T-helper 2 cell treated with Interferon-gamma antibody and Interleukin-4, amounts not matched to agents 5 μg/mL and 100 μg/mL, for 36 hours (primary cell): ENCODE measurements at places on chromosomes 16 and 17.

- no peak overlapping the region for H3K27ac ChIP-seq
- no peak overlapping the region for H3K4me3 ChIP-seq
- no peaks in the 10 kb centered on the region for H3K4me1 ChIP-seq
- peaks cover 39% of the 10 kb centered on the region for H3K27me3 ChIP-seq
These were observed 2.3 kb downstream of the RBFOX3 start for GRCh38 chr17:79608624-79608959.

DNA sequence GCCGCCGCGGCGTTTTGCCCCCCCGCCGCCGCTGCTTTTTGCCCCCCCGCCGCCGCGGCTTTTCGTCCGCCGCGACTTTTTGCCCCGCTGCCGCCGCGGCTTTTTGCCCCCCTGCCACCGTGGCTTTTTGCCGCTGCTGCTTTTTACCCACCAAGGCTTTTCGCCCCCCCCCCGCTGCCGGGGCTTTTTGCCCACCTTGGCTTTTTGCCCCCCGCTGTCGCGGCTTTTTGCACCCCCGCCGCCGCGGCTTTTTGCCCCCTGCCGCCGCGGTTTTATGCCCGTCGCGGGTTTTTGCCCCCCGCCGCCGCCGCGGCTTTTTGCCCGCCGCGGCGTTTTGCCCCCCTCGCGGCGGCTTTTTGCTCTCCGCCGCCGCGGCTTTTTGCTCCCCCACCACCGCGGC lies 1343.0 kb downstream of the TP53TG3F start:
- no peak overlapping the region for H3K4me3 ChIP-seq
- no peaks in the 10 kb centered on the region for H3K27me3 ChIP-seq
- H3K36me3 ChIP-seq, result no peaks in the 10 kb centered on the region
- H3K27ac ChIP-seq, result no peak overlapping the region
- no peaks in the 10 kb centered on the region for H3K4me1 ChIP-seq

- DNase-seq, result peak; percentile 14
- H3K36me3 ChIP-seq, result peaks cover 6% of the 10 kb centered on the region
- H3K27me3 ChIP-seq, result no peaks in the 10 kb centered on the region
- H3K4me1 ChIP-seq, result peaks cover 27% of the 10 kb centered on the region
- H3K27ac ChIP-seq, result peak overlapping the region; percentile 64
These were observed 21.4 kb upstream of the GPT2 start for GRCh38 chr16:46862555-46863447.

- H3K27me3 ChIP-seq, result peaks cover 14% of the 10 kb centered on the region
- no peaks in the 10 kb centered on the region for H3K36me3 ChIP-seq
- peak overlapping the region; percentile 63 for H3K4me3 ChIP-seq
- H3K27ac ChIP-seq, result no peak overlapping the region
- peaks cover 8% of the 10 kb centered on the region for H3K4me1 ChIP-seq
- DNase-seq, result no peak
These were observed 22.7 kb upstream of the PPM1D start for GRCh38 chr17:60577147-60577915.

- no peak overlapping the region for H3K4me3 ChIP-seq
- no peaks in the 10 kb centered on the region for H3K27me3 ChIP-seq
- no peak for DNase-seq
- no peaks in the 10 kb centered on the region for H3K36me3 ChIP-seq
- H3K4me1 ChIP-seq, result peaks cover 9% of the 10 kb centered on the region
These were observed 85.0 kb downstream of the SNX29 start for GRCh38 chr16:12061336-12062055.

- peaks cover 8% of the 10 kb centered on the region for H3K4me1 ChIP-seq
- no peaks in the 10 kb centered on the region for H3K36me3 ChIP-seq
- no peak overlapping the region for H3K4me3 ChIP-seq
- no peak for DNase-seq
These were observed 167.2 kb downstream of the CYB561 start for GRCh38 chr17:63278728-63279442.

DNA sequence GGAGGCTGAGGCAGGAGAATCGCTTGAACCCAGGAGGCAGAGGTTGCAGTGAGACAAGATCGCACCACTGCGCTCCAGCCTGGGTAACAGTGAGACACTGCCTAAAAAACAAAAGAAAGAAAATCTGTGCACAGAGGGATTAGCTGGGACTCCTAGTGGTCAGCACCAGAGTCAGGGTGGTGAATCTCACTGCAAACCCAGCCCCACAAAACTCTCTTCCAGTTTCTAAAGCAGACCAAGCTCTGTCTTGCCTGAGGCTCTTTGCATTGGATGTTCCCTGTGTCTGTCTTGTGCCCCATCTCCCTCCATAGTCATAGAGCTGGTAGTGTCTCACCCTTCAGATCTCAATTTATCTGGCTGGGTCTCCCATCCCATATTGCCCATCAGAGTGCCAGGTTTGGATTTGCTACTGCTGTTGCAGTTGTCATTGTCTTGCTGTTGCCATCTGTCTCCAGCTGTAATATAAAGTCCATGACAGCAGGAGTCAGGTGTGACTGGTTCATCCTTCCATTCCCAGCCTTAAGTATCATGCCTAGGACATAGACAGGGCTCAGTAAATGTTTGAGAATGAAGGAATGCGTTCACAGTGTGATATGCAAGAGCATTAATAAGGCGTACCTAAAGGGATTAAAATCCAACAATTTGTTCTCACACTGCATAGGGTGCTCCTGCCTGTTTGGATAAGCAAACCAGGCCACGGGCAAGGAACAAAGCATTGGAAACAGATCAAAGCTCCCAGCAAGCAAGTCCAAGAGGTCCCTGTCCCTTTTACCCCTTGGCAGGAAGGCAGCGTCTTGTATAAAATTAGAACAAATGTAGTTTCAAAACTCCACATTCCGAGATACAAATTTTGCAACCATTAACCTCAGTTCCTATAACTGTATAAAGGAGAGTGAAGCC lies 614.6 kb upstream of the CDH5 start:
- H3K4me3 ChIP-seq, result no peak overlapping the region
- H3K27me3 ChIP-seq, result no peaks in the 10 kb centered on the region
- H3K4me1 ChIP-seq, result no peaks in the 10 kb centered on the region
- H3K36me3 ChIP-seq, result no peaks in the 10 kb centered on the region

- no peaks in the 10 kb centered on the region for H3K4me1 ChIP-seq
- DNase-seq, result no peak
- no peaks in the 10 kb centered on the region for H3K27me3 ChIP-seq
- no peak overlapping the region for H3K4me3 ChIP-seq
These were observed 69.0 kb upstream of the CHMP6 start for GRCh38 chr17:80922580-80923160.

GRCh38 chr17:63335831-63336230 lies 110.3 kb downstream of the CYB561 start:
- no peaks in the 10 kb centered on the region for H3K4me1 ChIP-seq
- H3K27me3 ChIP-seq, result no peaks in the 10 kb centered on the region
- DNase-seq, result no peak
- no peak overlapping the region for H3K4me3 ChIP-seq
- no peaks in the 10 kb centered on the region for H3K36me3 ChIP-seq

DNA sequence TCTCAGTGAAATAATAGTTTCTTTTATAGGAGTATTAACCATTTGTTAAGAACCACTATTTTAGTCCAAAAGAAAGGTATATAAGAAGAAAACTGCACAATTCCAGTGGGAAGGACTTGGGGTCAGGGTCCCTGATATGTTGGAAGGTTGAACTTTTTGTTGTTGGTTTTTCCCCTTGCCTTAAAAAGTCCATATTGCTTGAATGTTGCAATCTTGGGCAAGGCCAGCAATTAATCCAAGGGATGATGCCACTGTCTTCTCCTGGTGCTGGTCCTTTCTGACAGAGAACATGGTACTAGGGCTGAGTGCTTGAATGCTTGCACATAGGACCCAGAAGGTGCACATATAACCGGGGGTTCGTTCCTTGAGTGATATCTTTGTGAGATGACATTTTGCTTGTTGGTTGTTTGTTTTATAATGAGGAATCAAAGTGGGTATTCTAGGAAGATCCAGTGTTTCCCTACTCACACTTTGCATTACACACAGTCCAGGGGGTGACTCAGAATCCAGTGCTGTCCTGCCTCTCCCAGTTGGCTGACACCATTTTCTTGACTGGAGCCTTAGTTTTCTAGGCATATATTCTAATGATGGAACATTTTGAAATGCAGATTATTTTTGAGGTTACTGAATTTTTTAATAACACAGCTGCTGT lies 54.9 kb downstream of the SIAH1 start:
- no peak overlapping the region for H3K27ac ChIP-seq
- H3K36me3 ChIP-seq, result peaks cover 21% of the 10 kb centered on the region
- no peak for DNase-seq
- H3K27me3 ChIP-seq, result no peaks in the 10 kb centered on the region

DNA sequence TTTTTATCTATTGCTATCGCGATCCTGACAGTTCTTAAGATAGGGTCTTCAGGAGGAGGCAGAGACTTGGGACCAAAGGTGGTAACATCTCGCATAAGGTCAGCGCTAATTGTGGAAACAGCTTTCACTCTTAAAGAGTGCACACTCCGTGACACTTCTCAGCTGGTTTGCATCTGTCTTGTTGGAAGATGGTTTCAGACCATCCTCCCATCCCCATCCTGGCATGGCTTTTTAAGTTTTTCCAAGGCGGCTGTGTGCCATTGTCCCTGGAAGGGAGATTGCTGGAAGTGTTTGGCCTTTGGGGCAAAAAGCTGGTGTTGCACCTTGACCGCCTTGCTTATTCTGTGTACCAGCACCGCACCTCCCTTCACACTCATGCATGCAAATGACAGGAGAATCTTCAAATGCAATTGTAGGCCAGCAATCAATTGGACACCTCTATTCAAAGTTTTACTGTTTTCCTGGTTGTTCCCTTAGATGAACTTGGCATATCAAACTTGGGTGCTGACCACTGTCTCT lies 1.5 kb downstream of the SOCS7 start:
- peaks cover 9% of the 10 kb centered on the region for H3K36me3 ChIP-seq
- peaks cover 44% of the 10 kb centered on the region for H3K4me1 ChIP-seq
- DNase-seq, result no peak
- H3K27me3 ChIP-seq, result no peaks in the 10 kb centered on the region

- no peaks in the 10 kb centered on the region for H3K36me3 ChIP-seq
- H3K27me3 ChIP-seq, result no peaks in the 10 kb centered on the region
- H3K4me3 ChIP-seq, result no peak overlapping the region
- DNase-seq, result no peak
- no peaks in the 10 kb centered on the region for H3K4me1 ChIP-seq
These were observed 127.9 kb upstream of the HS3ST3A1 start for GRCh38 chr17:13729466-13730134.

- peak overlapping the region; percentile 81 for H3K4me3 ChIP-seq
- H3K36me3 ChIP-seq, result peaks cover 28% of the 10 kb centered on the region
- H3K27ac ChIP-seq, result peak overlapping the region; percentile 84
These were observed 51.3 kb downstream of the ADCY9 start for GRCh38 chr16:4064950-4065352.

- no peak for DNase-seq
- no peak overlapping the region for H3K4me3 ChIP-seq
- H3K4me1 ChIP-seq, result peaks cover 16% of the 10 kb centered on the region
- no peak overlapping the region for H3K27ac ChIP-seq
These were observed 11.9 kb upstream of the HOXB2 start for GRCh38 chr17:48556576-48557401.

DNA sequence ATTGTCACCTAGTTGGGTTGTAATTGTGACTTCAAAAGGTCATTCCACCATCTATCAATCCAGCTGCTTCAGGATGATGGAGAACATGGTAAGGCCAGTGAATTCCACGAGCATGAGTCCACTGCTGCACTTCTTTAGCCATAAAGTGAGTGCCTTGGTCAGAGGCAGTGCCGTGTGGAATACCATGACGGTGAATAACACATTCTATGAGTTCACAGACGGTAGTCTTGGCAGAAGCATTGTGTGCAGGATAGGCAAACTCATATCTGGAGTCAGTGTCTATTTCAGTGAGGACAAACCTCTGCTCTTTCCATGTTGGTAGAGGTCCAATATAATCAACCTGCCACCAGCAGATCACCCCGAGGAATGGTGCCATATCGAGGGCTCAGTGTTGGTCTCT lies 650.9 kb downstream of the KCNJ2 start:
- H3K4me3 ChIP-seq, result no peak overlapping the region
- no peaks in the 10 kb centered on the region for H3K36me3 ChIP-seq
- H3K27me3 ChIP-seq, result no peaks in the 10 kb centered on the region

DNA sequence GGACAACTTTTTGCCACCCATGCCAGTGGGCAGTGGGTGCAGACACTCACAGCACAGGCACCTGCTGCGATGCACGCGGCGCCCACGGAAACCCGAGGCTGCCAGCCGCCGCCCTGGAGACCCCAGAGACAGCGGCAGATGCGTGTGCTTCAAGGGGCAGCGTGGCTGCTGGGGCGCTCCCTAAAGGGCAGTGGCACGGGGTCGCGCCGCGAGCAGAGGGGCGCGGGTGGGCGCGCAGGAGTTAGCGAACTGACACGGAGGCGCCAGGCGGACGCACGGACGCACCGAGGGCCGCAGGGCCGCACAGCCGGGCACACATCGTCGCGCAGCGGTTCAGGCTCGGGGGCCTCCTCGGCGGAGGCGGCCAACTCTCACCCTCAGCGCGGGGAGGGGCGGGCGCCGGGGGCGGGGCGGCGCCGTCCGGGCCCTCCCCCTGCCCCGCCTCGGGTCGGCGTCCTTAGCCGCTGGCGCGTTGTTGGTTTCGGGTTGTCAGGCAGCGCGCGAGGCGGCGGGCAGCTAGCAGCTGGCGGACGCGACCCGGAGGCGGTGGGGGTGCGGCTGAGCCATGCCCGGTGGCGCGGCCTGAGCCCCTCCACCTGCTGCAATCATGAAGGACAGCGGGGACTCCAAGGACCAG lies at the start of gene KIF19:
TSS of gene KIF19 (plus strand) at position 484 of the 637 bp plus-strand sequence. CDS start at position 608, 124 bp downstream.
- H3K27me3 ChIP-seq, result peaks cover 43% of the 10 kb centered on the region
- peaks cover 18% of the 10 kb centered on the region for H3K4me1 ChIP-seq
